ENCODE measurements at places on chromosomes 3 and 15.

DNA sequence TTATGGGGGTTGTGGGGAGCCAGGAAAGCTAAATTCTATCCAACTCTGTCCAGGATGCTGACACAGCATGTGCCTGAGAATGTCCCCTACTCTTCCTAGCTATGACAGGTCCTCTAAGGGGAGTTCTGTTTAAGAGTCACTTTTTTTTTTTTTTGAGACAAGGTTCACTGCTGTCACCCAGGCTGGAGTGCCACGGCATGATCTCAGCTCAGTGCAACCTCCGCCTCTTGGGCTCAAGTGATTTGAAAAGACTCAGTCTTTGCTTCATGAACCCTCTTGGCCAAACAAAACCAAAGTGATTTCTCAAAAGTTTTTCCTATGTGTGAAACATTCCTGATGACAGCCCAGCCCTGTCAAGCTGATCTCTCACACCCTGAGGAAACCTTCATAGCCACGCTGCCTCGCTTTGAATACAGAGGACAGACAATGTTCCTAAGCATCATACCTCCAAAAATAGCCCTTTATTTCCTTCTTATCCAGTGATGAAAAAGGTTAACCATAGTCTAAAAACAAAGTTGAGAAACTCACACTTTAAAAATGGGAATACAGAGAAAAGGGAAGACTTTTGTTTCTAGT is 105.5 kb upstream of the PROK2 start:
- DNase-seq = no peak

DNA sequence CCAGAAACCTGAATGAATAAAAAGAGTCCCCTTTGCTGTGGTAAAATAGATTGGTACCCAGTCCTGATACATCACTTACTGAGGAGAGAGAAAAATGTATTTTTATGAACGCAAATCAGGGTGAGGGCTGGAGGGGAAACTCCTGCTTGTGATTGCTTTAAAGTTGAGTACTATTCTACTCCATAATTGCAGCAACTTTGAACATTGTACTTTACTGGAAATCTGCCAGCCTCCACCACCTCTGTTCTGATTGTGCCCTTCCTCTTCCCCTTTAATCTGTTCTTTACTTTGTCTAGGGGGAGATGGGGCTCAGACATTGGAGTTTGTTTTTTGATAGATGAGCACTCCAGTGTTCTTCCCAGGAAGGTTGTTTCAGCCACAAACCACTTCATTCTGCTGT is 81.9 kb downstream of the C3orf38 start:
- DNase-seq = no peak

DNA sequence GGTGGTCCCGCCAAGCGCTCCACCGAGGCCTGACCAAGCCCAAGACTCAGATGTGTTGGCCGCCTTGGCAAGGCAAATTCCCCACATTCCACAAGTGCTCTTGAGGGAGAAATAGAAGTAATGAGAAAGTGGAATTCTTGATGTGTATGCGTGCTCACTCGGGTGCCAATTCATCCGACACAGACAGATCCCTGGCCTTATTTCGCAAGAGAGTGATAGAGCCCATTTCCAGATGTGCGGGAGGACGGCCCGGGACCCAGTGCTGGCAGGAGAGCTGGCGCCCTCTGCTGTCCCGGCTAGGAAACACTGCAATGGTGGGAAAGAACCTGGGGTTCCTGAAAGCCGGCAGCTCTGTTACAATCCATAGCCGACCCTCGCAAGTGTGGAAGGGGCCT is 76.0 kb downstream of the HMG20A start:
- peak; percentile 45 for DNase-seq

DNA sequence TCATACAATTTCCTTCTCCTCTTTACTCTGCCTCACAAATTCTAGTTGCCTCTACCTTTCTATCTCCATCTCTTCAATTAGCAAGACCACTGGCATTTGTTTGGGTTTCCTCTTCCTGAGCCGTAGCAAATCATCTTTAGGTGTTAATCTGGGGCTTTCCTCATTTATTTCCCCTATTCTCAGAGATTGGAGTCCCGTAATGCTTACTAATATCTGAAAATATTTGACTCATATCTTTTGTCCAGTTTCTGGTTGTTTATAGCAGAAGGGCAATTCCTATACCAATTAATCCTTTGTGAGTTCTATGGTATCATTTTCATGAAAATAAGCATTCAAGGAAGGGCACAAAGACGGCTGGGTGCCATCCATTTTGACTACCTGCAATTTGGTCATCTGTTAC is 103.7 kb downstream of the NR2E3 start:
- no peak for DNase-seq

- DNase-seq = no peak
These were observed 95.2 kb downstream of the SEMA6D start for GRCh38 chr15:47812470-47812999.

Measured in CD4-positive, alpha-beta T cell treated with Interleukin-4 for 4 hours (primary cell).